KBM-7 (cell line): ENCODE measurements at places on chromosomes 5 and 9.

- no peak for DNase-seq
These were observed 123.0 kb upstream of the RFX3 start for GRCh38 chr9:3648722-3649246.

DNA sequence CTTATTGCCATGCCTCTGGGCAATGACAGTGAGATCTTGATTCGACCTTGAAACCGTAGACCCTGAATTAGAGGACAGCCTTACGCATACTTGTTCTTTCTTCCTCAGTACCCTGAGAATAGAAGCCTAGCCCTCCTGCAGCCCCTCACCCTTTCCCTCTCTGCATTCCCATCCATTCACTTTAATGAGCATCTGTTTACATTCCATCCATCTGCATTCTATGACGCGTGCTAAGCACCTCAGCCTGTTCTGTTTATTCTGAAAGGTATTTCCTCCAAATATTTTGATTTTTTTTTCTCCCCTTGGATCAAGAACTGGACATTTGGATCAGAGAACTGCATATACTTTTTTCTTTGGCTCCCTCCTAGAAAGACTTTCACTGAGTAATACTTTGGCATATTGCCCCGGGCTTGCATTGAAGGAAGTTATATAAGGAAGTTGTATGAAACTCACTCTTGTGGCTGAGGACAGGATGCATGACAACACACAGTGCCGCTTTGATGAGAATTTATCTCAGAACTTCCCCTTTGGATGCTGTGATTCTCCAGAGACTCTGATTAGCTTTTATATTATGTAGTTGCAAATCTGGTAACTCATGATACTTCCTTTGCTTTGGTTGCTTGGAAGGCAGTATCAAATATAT is 15.7 kb downstream of the TMEM8B start:
- DNase-seq, result peak; percentile 91

DNA sequence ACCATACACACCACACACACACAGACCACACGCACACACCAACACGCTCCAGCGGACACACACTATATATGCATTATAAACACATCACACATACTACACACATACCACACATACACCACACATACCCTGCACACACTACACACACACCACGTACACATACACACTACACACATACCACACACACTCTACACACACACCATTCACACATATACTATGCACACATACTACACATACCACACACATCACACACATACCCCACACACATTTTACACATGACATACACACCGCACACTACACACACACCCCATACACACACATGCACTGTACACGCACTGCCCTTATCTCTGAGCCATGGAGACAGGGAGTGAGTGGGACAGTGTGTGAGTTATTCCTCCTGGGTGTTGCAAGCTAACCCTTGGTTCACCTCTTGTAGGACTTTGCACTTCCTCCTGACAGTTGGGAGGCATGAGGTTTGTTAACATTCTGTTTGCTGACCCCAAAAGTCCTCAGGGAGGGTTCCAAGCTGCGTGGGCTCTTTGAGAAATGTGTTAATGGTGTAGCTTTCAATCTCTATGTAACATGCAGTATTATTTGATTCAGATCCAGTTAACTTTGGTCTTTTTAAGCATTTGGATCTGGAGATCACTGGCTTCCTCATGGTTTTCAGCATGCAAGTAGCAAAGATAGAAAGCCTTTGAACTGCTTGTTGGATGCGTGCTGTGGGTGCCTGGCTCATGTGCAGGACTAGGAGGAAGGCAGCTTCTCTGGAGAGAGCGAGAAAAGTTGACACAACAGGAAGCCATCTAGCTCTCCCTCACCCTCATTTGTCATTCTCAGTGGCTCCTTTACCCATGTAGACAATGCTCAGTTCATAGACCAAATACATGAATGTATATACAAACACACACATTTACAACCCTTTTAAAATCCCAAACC is 13.7 kb downstream of the IL31RA start:
- peak; percentile 36 for DNase-seq

DNA sequence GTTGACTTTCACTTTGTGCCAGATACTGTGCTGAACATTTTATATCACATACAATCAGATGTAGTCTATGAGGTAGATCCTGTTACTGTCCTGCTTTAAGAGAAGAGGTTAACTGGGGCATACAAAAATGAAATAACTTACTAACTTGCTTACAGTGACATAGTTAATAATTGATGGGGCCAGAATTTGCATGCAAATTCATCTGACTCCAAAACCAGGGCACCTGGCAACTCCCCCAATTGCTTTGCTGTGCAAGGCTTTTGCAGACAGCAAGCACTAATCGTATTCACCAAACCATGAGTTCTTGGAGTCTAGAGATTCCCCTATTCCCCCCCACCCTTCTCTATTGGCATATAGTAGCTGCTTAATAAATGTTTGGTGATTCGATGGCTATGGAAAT is 155.9 kb downstream of the TTLL11 start:
- DNase-seq, result no peak

DNA sequence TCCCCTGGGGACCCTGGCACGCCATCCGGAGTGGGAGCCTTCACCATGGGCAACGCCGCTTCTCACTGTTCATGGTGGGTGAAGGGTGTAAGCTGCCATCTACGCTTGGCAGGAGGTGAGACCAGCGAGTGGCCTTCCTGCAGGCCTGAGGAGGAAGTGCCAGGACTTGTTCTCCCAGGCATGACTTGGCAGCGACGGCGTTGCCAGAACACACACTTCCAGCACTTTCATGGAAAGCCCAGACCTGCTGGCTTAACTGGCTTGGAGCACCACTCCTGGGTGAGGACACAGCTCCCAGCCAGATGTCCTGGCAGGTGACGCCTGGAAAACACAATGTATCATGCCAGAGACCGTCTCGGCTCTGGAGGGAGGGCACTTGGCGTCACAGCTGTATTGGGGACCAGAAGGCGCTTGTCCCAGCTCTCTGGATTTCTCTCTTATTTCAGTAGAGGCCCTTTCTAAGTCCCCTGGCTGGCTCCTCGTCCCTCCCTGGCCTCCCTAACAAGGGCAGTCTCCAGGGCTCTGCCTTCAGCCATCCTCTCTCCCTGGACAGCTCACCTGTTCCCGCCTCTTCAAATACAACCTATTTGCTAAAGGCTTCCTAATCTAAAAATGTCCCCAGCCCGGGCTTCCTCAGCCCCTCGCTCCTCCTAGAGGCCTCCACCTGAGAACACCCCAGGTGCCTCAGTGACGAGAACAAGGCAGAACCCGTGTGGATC is 188.3 kb downstream of the OLFM1 start:
- DNase-seq, result no peak

DNA sequence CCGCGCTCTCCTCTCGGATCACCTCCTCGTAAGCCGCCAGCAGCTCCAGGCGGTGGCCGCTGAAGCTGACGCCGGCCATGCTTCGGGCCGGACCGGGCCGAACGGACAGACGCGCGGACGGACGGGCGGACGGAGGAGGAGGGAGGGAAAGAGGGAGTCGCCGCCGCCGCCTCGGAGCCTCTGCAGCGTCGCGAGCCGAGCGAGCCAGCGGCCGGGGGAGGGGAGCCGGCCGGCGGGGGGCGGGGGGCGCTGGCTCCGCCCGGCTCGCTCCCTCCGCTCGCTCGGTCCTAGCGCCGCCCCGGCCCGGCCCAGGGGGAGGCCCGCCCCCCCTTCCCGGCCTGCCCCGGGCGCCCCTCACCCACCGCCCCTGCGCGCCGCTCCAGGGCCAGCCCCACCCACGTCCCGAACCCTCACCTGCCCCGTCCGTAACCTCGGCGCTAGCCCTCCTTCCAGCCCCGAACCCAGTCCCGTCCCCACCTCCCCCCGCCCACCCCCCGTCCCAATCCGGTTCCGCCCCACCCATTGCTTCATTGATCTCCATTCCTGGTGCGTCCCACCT is at the start of gene DBN1:
DBN1 (minus strand) TSS at position 192 of the 559 bp plus-strand sequence; CDS start at position 79, 113 bp downstream.
- no peak for DNase-seq

- no peak for DNase-seq
These were observed 84.4 kb upstream of the ALDH1B1 start for GRCh38 chr9:38308136-38308535.

DNA sequence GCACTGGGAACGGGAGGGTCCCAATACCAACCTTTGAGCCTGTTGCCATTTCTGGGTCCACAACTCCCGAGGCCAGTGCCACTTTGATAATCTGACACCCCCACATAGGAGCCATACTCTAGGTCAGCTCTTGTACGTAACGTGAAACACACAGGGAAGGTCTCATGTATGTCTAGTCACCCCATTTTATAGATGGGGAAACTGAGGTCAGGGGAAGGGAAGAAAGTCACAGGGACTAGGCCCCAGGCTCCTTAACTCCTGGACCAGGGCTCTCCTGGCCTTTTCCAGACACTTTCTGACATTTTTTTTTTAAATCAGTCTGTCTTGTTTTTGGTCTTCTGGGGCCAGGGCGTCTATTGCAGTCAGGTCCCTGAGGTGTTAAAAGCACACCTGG is 80.3 kb upstream of the SLC25A51 start:
- DNase-seq, result no peak

GRCh38 chr5:35338157-35338453 is 107.8 kb upstream of the PRLR start:
- DNase-seq, result no peak

DNA sequence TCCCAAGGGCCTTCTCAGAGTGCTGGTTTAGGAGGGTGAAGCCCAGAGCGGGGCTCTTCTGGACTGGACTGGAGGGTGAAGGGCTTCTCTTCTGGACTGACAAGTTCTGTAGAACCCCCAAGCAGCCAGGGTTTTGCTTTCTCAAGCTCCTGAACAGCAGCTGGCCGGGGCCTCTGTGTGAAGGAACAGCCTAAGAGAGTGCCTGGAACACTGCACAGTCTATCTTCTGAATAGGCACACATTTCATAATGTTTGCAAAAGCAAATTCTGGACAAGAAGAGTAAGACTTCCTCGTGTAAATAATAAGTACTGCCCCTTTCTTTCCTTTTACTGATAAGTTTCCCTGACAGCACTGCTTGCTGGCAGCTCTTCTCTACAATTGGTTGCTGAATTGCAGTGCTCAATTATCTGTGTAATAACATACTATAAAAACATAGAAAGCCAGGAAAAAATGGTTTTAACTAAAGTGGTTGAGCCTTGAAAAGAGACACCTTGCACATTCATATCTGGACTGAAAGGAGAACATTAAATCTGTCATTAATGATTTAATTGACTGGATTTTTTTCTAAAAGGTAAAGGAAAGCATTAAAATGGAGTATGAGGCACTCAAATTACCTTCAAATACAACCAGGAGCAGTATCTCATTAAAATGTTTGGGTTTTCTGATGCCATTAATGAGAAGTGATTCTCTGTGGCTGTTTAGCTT is 20.5 kb downstream of the MAST4 start:
- DNase-seq, result no peak

DNA sequence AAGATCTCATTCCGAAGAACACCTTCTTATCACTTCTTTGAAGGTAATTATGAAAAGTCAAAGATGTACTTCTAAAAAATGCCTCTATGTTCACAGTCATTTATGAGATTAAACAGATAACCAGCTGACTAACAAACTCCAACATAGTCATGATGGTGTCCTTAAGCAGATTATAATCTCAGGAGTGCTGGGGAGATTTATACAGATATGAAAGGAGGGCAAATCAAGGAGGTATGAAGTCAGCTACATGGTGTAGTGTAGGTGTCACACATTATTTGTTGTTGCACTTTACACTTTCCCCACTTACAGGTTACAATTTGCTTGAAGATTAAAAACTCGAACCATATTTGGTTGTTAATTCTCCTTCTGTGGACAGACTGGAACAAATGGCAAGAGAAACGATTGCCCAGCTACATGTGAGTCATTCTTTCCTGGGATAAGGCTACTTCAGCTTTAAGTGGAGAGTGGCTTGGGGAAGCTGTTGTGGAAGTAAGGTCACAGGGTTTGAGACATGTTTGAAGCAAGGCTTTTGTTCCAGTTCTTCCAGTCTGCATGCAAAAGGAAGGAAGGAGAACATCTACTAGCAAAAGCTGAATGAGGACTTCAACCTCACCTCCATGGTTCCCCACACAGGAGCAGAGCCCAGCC is 320.1 kb downstream of the ADGRV1 start:
- no peak for DNase-seq

GRCh38 chr9:29976981-29977380 is 2403.7 kb upstream of the C9orf72 start:
- no peak for DNase-seq

GRCh38 chr9:71683598-71684235 is 84.6 kb downstream of the CEMIP2 start:
- DNase-seq, result peak; percentile 17

DNA sequence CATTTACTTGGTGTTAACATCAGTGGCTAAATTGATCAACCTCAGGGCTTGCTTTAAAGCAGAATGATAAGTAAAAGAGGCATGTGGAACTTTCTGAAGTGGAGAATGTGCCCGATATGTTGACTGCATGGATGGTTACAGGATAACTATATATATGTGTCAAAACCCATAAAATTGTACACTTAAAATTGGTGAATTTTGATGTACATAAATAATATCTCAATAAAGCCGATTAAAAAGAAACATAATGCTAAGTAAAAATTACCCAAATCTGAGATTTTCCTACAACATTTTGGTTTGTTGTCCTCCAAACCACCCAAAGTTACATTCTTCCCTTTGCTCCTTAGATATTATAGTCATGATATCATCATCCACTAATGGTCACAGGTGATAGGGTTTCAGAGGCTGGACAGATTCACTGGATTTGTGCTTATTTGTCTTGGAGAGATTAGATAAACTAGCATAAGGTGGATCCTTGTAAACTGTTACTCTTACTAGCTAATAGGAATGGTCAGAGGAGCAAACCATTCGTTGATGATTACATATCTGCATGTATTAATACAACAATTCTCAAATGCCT is 119.7 kb upstream of the RPS23 start:
- DNase-seq, result no peak
